ENCODE measurements at places on chromosomes 2 and 18.

DNA sequence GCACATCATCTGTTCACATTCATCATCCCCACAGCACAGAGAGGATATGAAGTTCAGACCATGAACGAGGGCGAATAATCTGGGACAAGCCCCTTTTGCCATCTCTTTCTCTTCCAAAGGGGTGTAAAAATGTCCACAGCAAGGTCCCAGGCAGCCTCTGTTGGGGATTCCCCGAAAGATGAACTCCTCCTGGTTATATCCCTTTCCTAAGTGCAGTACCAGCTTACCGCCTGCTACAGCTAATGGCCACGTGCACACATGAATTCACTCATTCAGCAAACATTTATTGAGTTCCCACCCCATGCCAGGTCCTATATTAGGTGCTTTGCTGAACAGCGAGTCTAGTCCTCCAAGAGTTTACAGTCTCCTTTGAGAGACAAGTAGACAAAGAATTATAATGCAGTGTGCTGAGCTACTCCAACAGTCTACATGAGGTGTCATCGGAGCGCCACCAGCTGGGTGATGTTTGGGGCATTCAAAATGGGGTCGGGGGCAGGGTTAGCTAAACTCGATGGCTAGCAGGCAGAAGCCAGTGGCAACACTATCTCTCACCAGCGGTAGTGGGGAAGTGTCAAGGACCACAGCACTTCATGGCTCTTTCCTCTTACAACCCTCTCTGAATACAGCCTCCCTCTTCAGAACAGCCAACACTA lies 228.9 kb downstream of the TMEM163 start:
- DNase-seq: peak; percentile 15

DNA sequence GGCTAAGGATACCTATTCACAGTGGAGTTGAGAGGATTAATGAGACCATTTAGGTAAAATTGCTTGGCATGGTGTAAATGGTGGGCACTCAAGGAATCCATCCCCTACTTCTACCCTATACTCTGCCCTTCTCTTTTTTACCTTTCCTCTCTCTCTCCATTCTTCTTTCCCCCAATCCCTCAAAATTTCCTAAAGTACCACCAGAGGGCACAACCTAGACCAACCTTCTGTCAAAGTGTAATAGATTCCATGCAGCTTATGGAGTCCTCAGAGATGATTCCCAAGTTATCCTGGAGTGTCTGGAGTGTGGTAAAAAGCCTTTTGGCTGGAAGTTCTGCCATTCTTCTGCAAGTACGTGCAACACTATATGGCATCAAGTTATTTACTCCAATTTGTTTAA lies 33.0 kb upstream of the CCDC195 start:
- no peak for DNase-seq

DNA sequence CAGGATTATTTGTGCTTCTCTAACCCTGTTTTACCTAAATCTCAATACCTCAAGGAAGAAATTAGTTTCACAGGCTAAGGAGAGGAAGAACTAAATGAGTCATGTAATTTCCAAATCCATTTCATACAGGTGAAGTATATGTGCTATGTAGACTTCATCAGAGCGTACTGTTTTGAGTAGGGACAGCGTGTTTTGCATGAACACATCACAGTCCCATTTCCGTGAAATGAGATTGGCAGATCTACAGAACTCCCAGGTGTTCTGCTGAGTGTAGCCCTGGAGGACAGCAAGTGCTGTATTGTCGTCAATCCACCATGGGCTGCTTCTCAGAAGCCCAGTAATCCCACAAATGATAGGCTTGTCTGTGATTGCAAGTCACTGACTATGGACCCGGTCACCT lies 97.7 kb downstream of the XRCC5 start:
- no peak for DNase-seq

- DNase-seq: no peak
Observed at GRCh38 chr2:47656715-47657600, 126.0 kb upstream of the MSH6 start.

DNA sequence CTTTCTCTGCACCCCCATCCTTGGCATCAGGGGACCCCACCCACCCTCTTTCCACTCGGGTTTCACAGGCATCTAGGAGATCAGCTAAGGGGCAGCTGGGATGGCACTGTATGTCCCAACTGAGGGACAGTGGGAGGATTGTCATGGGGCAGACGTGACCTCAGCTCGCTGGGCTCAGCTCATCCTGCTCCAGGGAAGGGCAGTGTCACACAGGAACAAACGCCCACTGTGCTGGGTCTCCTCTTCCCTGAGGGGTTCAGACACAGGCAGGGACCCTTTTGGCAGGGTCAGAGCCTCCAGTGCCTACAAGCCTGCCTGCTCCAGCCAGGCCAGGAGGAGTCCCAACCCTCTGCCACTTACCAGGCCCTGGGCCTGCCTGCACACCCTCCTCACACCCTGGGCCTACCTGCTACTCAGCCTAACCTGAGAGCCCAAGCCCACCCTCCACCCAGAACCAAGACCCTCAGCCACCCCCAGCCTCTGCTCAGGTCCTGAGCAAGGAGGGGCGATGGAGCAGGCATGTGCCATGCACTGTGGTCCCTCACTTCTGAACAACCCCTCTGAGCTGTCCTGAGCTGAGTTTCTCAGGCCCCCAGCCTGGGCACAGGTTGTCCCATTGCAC lies 68.2 kb downstream of the HS1BP3 start:
- DNase-seq: no peak

- DNase-seq: no peak
Observed at GRCh38 chr18:8643326-8643878, 34.2 kb downstream of the RAB12 start.

GRCh38 chr2:71832844-71833243 lies 314.8 kb downstream of the CYP26B1 start:
- DNase-seq: no peak

DNA sequence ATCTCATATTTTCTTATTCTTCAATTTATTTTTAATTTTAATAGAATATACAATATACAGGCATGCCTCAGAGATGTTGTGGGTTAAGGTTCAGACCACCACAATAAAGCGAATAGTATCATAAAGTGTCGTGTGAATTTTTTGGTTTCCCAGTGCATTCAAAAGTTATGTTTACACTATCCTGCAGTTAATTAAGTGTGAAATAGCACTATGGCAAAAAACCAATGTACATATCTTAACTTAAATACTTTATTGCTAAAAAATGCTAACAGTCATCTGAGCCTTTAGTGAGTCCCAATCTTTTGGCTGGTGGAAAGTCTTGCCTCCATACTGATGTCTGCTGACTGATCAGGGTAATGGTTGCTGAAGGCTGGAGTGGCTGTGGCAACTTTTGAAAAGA lies 637.6 kb downstream of the TDRD15 start:
- DNase-seq: no peak

GRCh38 chr2:213863541-213863940 lies 547.3 kb upstream of the VWC2L start:
- DNase-seq: no peak

- peak; percentile 44 for DNase-seq
Observed at GRCh38 chr18:46096651-46097300, 1.3 kb downstream of the ATP5F1A start.

DNA sequence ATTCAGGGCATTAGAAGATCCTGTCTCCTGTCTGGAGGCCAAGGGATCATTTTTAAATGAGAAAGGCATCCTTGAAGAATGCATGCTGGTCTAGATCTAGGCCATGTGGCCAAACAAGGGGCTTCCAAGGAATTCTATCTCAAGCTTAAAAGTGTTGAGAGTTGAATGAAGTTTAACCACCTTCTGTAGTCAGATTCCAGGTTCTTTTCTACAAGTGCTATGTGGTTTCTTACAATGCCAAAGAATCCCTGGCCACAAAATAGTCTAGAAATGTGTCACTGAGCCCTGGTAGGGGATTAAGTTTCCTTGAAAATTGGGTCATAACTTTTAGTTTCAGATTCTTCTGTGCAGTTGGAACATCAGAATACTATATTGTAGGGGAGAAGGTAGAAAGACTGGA lies 640.7 kb upstream of the ACVR2A start:
- DNase-seq: no peak

DNA sequence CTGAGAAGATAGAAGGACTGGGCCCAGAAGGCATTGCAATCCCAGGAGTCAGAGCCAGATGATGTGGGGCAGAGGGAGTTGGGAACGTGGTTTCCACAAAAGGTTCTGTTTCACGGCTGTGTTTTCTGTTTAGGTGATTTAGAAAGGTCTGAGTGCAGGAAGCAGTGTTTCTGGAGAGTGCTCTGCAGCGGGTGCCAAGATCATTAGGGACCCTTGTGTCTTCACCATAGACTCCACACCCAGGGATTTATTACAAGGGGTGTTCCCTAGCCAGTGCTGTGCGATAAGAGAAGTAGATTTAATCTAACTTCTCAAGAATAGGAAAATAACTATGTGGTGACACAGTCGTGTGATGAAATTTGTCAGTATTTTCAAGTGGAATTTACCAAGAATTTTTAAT lies 221.1 kb upstream of the TPO start:
- no peak for DNase-seq

DNA sequence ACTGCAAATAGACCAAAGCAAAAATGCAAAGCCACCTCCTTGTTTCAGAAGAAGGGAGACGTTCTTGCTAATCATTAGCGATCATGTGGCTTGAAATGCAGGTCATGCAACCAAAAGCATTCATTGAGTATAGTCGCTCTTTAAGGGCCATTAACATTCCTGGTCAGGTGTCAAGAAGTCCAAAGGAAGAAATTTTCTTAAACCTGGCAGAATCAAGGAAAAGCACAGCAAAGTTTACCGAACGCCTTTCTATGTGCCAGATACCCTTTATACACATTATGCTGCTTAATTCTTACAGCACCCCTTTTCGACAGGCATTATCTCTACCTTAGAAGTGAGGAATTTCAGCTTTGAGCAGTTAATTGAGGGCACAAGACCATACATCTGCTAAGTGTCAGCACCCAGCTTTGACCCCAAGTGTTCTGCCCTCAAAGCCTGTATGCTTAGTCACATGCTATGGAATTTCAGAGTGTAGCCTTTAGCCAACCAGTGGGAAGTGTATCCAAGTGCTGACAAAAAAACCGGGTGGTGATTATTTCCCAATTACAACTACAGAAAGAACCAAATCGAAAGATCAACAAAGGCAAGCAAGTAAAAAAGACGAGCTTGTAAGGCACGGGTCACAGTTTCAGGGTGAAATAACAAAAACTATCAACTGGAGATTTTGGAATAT lies 70.8 kb downstream of the EPHA4 start:
- no peak for DNase-seq

GRCh38 chr2:27427863-27428212 lies 593 bp upstream of the NRBP1 start:
- DNase-seq: no peak

GRCh38 chr2:128595763-128596395 lies 277.2 kb upstream of the HS6ST1 start:
- no peak for DNase-seq

- no peak for DNase-seq
Observed at GRCh38 chr18:75438891-75439290, 11.4 kb upstream of the SMIM21 start.

DNA sequence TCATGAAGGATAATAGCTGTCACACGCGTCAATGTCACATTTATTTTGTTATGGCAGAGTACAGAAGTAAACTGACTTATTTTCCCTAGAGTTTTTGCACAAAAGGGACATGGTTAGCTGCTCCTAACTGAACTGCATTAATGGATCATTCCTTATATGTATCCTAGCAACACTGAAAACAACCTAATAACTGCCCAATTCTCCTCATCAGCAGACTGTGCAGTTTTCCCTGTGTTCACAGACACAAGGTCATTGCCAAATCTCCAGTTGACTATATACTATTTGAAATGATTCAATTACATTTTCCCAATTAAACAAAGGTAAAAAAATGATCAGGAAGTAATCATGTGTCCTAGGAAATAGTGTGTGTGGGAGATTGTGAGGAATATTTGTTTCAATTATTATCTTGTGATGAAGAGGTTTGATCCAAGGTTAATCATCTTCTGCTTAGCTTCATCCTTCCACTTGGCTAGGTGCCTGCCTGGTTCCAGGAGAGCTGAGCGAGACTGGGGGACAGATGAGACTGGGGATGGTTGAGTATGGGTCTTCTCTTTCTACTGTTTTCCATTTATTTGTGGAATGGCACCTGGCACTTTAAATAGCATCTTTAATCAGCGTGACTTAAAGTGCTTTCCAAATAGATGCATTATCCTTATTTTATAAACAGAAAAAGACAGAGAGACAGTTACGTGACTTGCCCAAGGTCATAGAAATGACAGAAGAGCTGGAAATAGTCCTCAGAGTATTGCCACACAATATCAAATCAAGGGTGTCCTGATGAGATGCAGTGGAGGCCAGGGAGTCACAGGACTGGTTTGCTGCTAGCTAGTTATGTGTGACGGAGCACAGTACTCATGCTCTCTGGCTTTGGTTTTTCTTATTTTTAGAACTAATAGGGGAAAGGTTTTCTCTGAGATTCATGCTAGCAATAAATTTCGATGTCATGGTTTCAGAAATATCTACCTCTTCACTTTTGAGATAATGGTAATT lies 335.6 kb downstream of the PIK3C3 start:
- DNase-seq: no peak

DNA sequence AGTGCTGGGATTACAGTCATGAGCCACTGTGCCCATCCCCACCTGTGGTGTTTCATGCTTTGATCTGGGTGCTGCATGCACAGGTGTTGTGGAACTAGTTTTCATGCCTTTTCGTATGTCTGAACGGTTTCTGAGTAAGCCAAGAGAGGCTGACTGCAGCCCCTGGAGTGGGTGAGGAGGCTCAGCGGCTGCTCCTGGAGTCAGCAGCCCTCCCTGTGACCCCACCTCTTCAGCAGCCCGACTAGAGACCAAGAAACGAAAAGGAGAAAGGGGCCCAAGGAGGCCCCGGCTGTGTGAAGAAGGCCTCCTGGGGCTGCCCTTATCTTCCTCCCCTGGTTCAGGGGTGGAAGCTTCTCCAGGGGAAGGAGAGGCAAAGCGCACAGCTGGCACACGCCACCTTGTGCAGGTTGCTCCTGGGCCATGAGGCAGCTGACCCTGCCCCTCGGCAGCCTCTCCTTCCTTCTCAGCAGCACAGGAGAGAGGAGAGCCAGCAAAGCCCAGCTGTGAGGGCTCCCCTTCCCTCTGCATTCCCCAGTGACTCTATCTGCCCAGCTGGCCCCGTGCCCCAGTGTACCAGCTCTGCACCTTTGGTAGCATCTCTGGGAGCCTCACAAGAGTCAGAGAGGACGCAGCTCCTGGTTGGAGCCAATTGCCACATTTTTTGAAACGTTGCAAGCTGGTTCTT lies 182.5 kb upstream of the HS6ST1 start:
- DNase-seq: no peak

DNA sequence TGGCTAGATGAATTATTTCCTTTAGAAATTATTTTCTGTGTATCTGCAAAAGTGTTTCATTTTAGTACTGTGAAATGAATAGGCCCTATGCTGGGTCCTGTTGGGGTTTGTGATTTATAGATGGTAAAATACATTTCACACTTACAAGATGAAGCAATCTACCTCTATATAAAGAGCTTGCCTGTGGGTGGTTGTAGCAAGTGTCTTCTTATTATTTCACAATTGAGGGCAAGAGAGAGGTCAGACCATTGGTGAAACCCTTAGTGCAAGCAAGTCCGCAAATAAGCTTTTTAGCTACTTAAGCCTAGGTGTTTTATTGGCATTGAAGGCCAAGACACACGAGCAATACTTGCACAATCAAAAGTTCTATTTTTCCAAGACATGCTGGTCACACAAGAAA lies 153.1 kb downstream of the FMNL2 start:
- no peak for DNase-seq

Measured in hematopoietic multipotent progenitor cell treated with erythropoietin and hydrocortisone succinate and interleukin-3 and kit ligand, for 4 days (in vitro differentiated cells).